NCI-H748 treated with DMSO at 0.1 percent for 48 hours (cell line): ENCODE measurements at places on chromosomes 12 and 14.

DNA sequence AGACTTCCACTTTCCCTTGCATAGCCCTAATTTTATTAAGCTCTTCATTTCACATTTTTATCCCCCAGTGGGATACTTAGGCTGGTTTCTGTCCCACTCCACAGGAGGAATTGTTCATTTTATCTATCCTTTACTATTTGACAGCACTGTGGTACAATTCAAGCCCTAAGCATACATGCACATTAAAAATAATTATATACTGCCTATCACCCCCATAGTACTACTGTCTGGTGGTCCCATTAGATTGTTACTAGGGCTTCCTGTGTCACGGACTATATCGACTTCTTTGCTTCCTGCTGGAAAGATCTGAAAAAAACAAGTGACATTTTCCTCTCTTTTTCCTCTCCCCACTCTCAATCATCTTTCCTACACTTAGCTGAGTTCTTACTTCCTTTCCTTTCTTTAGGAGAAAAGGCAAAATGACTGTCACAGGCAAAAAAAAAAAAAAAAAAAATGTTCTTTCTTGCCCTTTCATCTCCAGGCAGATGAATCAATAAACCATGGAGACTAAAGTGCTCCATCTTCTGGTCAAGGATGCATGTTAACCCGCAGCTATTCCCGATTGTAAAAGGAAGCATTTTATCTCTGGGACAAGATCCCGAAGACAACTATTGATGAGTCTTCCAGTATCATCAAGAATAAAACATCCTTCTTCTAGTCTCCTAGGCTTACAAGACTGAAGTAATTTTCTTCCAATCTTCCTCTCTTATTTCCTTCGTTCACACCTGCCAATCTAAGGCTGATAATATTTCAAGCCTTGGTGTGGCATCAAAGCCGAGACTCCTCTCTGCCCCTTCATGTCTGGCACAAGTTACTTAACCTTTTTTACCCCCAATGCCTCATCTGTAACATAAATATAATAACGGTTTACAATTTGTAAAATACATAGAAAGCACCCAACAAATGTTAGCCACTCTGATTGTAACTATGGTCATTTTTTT, 94.4 kb upstream of the PLEKHG7 start:
- DNase-seq, result peak; percentile 18

GRCh38 chr14:101117543-101117942, 214.0 kb upstream of the RTL1 start:
- no peak for DNase-seq

- DNase-seq, result no peak
Observed at GRCh38 chr12:41527062-41527461, 338.9 kb downstream of the PDZRN4 start.

GRCh38 chr12:80860928-80861327, 76.8 kb downstream of the LIN7A start:
- DNase-seq, result no peak

GRCh38 chr14:62162998-62163589, 400.9 kb downstream of the SNAPC1 start:
- peak; percentile 73 for DNase-seq

GRCh38 chr12:69167648-69168165, 71.7 kb upstream of the CPSF6 start:
- no peak for DNase-seq

GRCh38 chr12:76029982-76030340, 1.6 kb downstream of the PHLDA1 start:
- DNase-seq, result no peak

DNA sequence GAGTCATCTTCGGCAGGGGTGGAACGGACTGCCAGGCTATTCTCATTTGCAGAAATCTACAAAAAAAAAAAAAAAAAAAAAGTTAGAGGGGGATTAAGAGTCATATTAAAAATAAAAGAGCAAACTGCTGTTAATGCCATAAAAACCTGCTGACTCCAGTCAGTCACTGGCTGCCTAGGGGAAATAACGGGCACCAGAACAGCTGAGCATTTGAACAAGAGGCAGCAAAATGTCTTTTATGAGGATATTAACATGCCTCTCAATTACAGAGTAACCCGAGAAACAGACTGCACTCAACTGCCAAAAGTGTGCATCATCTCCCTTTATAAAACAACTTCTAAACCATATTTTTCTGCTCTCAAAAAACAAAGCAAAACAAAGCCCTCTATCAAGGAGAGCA, 28.7 kb upstream of the CERS5 start:
- DNase-seq, result no peak

- no peak for DNase-seq
Observed at GRCh38 chr12:113831016-113831415, 135.1 kb downstream of the RBM19 start.

- DNase-seq, result no peak
Observed at GRCh38 chr14:98952593-98953350, 319.2 kb downstream of the BCL11B start.

GRCh38 chr14:105861985-105862465, 335.6 kb downstream of the TMEM121 start:
- no peak for DNase-seq

GRCh38 chr12:7241404-7242005, 52.0 kb downstream of the PEX5 start:
- DNase-seq, result no peak

GRCh38 chr14:31122098-31122611, 85.4 kb downstream of the HECTD1 start:
- DNase-seq, result no peak

DNA sequence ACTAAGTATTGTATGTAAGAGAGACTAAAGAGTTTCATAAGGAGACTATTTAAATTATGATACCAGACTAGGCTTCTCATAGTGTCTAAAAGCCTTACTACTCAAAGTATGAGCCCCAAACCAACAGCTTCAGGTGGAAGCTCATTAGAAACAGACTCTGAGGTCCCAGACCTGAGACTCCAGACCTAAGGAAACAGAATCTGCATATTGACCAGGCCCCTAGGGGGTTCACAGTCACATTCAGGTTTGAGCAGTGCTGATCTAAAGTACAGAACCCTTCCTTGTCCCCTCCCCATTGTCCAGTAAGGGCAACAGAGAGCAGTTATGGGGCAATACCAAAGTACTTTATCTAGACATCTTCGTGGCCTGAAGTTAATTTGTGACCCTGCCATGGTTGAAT, 87.7 kb downstream of the SSPN start:
- no peak for DNase-seq

DNA sequence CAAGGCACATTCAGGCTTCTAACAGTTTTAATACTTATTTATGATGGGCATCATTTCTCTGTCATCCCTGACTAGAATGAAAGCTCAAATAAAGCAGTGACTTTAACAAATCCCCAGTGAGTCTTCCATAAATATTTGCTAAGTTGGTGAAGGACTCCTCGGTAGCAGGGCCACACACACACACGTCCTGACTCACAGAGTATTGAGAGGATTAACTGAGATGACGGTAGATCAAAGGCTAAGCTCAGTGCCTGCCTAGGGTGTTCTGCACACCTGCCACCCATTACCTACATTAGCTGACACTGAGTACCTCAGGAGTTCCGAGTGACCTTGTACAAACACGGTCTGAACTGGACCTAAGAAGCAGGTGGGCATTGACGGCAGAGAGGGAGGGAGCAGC, 197.3 kb upstream of the SFSWAP start:
- DNase-seq, result no peak

- DNase-seq, result no peak
Observed at GRCh38 chr12:89859508-89860220, 151.0 kb upstream of the ATP2B1 start.

DNA sequence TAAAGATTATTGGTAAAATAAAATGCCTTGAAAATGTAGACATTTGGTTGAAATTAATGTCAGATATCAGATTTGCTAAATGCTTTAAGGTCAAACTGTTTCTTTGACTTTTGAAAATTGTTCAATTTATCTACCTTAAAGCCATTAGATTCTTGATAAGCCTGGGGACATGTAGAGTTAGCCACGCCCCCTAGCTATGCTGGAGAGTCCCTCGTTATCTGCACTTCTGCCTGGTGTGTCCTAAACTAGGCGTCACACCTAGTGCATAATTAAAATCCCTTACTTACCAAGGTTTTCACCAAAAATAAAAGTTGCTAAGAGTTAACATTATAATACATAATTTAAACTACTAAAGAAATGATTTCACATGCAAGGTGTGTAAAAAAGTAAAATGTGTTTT, 79.5 kb downstream of the EGLN3 start:
- no peak for DNase-seq

DNA sequence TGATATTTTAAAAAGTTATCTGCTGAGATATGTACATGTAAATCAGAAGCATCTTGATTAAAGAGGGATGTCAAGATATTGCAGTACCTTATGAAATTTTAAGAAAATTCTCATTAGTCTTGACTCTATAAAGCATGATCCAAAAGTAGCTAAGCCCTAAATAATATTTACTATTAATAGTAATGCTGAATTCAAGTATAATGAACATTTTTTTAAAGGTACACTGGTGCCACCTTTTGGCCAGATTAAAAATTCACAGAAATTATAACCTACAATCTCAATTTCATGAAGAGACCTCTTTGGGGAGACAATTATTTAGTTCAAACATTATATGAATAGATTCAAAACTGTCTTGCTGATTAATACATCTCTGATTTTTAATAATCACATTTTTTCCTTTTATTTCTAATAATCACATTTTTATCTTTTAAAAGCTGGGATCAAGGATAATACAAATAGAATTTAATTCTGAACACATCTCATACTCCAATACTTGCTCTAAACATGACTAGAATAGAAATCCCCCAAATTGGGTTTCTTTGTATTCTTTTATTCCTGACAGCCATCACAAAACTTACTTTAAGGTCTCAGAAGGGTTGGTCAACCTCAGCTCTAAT, 13.4 kb downstream of the AKAP5 start:
- DNase-seq, result no peak

DNA sequence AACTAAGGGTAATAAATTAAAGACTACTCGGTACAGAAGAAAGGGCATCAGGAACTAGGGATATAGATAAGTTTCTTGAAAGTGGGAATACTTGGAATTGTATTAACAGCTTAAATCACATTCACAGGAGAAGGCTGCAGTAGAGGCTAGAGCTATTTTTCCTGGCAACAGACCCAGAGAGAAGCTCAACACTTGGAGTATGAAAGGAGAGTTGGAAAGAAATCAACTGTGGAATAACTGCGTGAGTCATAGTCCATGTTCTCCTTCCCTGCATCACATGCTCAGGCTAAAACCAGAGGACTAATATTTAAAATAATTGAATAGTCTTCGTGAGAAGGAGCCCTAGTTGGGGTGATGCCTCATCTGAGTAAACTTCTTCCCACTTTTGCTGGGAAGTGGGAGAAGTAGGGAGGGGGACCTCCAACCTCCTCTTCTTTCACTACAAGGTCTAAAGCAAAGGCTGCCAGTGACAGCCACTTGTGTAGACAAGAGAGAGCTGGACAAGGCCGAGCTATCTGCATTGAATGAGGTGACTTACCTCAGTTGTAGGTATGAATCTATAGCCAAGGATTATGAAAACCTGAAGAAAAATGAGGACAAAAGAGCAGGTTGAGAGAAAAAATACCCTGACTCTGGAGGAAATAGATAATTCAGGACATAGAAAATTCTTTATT, 32.7 kb downstream of the DYRK2 start:
- no peak for DNase-seq

DNA sequence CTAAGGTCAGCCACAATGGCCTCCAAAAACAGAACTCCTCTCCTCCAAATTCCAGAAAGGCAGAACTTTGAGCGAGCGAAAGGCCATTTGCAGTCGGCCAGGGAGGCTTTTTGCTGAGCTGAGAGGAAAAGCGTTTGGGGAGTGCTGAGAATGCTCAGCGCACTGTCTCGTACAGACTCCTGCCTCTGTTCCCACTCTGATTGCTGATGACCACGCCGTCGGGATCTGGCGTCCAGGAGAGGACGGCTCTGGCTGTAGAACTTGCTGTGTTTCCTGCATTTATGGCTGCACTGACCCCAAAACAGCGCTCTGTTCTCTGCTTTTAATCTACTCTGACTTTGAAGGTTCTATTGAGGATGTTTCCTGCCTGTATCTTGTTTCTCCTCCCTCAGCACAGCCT, 82.4 kb upstream of the WSCD2 start:
- no peak for DNase-seq

DNA sequence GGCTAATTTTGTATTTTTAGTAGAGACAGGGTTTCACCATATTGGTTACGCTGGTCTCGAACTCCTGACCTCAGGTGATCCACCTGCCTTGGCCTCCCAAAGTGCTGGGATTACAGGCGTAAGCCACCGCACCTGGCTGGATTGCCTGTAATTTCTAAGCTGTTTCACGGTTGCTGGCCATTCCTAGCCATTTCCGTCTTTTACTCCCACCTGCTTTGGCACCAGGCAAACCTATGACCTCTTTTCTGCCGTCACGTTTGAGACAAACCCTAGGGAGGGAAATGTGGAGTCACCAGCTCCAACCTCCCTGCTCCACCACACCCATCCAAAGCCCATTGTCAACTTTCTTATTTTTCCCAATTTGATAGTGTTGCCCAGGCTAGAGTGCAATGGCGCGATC, 1.2 kb downstream of the GPR132 start:
- DNase-seq, result no peak

- peak; percentile 52 for DNase-seq
Observed at GRCh38 chr12:96985515-96986362, 78.7 kb downstream of the NEDD1 start.

GRCh38 chr12:76144245-76144549, 59.7 kb upstream of the NAP1L1 start:
- no peak for DNase-seq

DNA sequence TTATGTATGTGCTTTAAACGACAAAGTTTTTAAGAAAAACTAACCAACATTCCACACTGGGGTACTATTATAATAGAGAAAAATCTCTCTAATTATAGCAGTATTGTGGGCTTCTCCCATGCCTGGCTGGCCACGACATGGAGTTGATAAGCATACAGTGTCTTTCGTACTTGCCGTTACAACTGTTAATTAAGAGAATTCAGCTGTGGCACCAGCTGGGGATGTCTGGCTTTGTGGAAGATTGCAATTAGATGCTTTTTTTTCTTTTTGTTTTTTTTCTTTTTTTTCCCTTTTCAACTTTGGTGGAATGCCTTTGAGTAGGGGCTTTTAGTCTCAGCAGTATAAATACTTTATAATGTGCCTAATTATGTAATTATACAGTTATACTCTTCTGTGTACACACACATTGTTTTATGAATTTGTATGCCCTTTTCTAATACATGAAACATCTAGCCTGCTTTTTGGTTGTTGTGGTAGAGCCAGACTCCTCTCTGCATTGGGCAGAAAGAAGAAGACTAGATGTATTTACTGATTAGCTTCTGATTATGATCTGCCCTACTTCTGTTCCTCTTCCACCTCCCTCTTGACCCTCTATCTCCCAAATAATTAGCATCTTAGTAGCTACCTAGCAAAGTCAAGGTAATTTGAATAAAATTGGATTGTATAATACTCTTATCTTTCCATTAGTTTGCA, 76.4 kb downstream of the SUSD6 start:
- peak; percentile 46 for DNase-seq
